Ovary (tissue), 10 donors: ENCODE measurements at places on chromosomes 6 and 20.

DNA sequence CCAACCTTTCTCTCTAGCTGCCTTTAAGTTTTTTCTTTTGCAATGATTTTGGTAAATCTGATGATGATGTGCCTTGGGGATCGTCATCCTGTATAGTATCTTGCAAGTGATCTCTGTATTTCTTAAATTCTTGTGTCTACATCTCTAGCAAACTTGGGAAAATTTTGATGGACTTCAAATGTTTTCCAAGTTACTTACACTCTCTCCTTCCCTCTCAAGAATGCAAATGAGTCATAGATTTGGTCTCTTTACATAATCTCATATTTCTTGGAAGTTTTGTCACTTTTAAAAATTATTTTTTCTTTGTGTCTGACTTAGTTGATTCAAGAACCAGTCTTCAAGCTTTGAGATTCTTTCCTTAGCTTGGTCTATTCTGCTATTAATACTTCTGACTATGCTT lies 176.4 kb downstream of the TBC1D32 start:
- no peak for DNase-seq

- DNase-seq, result no peak
These were observed 26.0 kb downstream of the RBM38 start for GRCh38 chr20:57417051-57417689.

DNA sequence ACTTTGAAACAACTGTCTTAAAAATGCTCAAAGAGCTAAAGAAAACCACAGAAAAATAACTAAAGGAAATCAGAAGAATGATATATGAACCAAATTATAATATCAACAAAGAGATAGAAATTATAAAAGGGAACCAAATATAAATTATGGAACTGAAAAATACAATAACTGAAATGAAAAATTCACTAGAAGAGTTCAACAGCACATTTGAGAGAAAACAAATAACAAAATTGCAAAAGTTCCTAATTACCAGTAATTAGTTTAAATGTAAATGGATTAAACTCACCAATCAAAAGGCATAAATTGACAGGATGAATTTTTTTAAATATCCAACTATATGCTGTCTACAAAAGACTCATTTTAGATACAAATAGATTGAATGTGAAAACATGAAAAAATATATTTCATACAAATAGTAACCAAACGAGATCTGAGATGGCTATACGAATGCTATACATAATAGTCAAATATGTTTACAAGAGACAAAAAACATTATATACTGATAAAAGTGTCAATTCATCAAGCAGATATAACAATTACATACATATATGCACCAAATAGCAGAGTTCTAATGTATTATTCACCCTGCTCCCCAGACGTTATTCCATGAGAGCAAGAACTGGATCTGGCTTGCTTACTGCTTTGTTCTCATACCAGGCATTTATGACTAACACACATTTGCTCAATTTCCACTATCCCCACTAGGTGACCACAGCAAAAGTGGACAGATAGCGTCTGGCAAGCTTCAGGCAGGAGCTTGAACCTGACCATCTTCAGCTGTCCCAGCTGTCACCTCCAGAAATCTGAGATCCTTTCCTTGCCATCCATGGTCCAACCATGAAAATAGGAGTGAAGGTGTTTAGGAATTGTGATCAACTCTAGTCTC lies 72.4 kb upstream of the SIRPA start:
- no peak for DNase-seq

DNA sequence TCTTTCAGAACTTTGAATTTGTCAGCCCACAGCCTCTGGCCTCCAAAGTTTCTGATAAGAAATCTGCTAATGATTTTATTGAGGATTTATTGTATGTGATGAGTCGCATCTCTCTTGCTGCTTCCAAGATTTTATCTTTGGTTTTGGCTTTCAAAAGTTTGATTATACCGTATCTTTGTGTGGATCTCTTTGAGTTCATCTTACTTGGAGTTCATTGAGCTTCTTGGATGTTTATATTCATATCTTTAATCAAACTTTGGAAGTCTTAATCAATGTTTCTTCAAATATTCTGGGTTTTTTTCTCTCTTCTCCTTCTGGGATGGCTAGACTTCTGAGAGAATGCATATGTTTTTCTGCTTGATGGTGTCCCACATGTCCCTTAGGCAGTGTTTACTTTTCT lies 3.3 kb upstream of the ASIP start:
- no peak for DNase-seq

DNA sequence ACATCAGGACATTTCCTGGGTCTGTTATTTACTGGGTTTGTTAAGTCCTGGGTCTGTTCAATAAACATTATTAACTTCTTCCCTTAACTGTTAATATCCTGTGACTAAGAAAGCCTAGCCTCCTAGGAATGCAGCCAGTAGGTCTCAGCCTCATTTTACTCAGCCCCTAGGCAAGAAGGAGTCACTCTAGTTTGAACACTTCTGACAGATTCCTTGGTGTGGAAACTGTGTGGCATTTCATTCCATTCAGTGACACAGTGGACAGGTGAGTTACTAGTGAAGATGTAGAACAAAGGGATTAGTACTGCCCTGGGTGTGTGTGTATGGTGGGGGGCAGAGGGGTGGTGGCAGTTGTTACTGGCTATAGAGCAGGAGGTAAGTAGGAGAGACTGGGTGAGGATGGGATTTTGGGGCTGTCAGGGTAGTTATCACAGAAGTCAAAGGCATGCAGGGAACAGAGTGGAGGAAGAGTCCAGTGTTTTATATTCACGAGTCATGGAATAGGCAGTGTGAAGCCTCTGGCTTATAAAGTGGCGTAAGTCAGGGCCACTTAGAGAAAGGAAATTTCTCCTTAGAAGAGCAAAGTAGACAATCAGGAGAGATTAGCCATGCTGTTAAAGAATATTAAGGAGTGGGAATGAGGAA lies 28.4 kb downstream of the RNF182 start:
- no peak for DNase-seq

DNA sequence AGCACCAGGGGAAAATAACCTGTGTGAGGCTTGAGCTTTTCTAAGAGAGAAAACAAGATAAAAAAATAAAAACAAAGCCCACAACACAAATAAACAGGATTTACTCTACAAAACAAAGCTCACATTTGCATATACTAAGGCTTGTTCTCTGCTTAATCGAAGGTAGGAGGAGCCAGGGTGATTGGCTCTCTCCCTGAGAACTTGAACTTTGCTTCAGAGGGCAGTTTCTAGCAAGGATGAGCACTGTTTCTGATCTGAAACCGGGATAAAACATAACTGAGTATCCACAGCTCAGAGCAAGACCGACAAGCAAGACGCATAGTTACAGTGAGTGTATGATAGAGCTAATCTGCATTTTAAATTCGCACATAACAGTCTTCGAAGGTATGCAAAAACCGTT lies 200.6 kb downstream of the PRKN start:
- DNase-seq, result no peak

DNA sequence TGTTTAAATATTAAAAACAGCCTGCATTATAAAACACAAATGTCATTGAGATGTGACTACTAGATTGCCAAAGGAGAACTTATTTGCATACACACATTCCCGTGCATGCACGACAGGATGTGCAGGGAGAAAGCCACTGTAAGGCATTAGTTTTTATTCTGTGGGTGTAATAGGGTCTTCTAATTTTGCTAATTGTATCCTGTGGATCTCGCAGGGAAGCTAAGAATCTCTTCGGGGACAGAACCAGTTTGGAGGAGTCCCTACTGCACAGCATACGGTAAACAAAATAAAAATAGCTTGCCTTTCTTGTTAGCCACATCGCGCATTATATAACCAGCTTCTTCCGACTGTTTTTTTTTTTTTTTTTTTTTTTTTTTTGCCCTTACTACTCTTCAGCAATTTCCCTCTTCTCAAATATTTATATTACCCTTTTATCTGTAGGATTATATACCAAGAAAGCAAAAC lies 2.0 kb downstream of the ATXN1 start:
- no peak for DNase-seq

- DNase-seq, result no peak
These were observed 628.0 kb downstream of the KIF16B start for GRCh38 chr20:15945289-15945688.

DNA sequence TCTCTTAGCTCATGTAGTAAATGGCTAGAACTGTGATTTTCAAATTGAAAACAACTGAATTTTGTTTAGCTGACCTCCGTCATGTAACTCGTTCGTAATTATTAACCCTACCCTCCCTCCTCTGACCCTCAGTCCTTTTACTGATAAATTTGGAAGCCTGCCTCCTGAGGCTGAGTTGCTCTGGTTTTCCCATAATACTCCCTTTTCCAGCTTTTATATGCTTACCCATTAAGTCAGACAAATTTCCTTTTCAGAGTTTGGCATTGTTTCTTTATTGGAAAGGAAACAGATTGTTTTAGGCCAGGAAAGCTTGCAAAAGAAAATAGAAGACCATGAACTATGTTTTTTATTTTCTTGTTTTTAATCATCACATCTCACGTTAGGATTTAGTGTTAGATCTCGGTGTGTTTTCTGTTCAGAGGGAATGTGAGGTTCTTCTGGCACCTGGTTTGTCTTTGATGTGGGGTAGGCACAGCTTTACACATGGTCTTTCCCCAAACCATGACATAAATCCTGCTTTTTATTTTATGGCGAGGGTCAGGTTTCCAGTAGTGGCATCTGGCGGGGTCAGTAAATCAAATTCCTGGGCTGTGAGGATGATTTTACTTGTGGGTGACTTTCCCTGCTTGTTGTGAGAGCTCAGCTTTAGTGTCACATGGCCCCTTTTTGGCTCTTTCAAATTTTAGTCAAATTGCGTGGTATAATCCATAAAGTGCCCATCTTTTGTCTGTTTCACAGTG lies 24.5 kb downstream of the PLCB4 start:
- no peak for DNase-seq

DNA sequence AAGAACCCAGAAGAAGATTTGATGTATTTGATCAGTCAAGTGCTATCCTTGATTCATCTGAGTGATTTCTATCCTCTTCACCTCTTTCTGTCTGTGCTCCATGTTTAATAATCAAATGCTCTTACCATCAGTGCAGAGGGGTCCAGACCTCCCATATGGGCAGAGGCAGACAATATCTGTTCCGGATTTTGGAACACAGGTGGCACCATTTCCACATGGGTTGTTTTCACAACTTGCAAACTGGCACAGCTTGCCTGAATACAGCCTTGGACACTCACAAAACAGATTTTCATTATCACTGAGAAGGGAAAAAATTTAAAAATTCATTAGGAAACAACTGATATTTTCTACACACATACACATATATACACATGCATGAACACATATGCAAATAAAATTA lies 228.5 kb downstream of the PHF3 start:
- DNase-seq, result no peak
